ENCODE measurements at places on chromosomes 4 and X. TPM values are rescaled to one million over a fixed set of nuclear protein-coding genes. Genes with fewer than 3 reads are reported as not detected.

- no peak for DNase-seq
These were observed 32.1 kb downstream of the NUDT6 start for GRCh38 chr4:122890147-122890795.

The NLGN4X gene
- not detected for total RNA-seq

GRCh38 chr4:18389115-18389514, 367.6 kb upstream of the LCORL start:
- no peak for DNase-seq

DNA sequence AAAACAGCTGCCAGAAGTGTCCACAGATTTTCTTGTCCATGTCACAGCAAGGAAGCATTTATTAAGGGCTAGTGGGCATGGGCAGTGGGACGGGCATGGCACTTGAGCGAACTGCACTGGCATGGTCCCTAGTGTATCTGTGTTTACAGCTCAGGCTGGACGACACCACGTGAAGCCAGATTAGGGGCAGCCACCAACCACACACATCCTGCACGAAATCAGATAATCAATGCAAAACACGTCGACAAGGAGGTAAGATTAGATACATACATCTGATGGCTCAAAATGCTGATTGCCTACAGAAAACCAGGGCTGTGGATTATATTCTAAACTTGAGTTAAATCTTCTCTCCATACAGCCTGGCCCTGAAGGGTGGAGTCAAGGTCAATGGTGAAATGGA, 103.8 kb upstream of the ATP6AP2 start:
- no peak for DNase-seq

The TEC gene
- 6.8 TPM for total RNA-seq

The HSD17B10 gene
- 76.3 TPM for total RNA-seq

DNA sequence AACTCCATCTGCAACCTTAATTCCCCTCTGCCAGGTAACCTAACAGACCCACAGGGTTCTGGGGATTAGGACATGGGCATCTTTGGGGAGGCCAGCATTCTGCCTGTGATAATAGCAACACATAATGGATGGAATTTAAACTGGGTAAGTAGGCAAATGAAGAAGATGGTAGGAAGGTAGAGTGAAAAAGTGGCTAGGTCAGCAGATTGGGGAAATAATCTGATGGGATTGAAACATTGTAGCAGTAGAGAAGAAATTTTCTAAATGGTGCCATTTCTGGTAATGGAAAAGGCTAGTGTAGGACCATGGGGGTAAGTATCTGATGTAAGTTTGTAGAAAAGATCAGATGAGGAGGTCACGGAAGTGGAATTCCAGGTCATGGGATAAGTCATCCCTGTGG, 3.0 kb upstream of the CT47C1 start:
- DNase-seq: no peak

DNA sequence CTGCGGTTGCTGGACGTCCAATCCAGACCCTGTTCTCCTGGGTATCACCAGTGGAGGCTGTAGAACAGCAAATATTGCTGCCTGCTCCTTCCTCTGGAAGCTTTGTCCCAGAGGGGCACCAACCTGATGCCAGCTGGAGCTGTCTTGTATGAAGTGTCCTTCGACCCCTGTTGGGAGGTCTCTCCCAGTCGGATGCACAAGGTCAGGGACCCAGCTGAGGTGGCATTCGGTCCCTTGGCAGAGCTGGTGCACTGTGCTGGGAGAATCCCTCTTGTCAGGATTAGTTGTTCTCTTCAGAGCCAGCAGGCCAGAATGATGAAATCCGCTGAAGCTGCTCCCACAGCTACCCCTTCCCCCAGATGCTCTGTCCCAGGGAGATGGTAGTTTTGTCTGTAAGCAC, 110.3 kb upstream of the ZXDB start:
- DNase-seq: no peak

The NPFFR2 gene
- not detected for total RNA-seq

- DNase-seq: no peak
These were observed 20.0 kb downstream of the TMEM154 start for GRCh38 chr4:152659806-152660205.

GRCh38 chr4:87299898-87300297, 22.8 kb downstream of the HSD17B13 start:
- no peak for DNase-seq

The SSX4 gene
- total RNA-seq: not detected

GRCh38 chr4:186942758-186943377, 219.2 kb upstream of the FAT1 start:
- peak; percentile 77 for DNase-seq

The PNMA5 gene
- not detected for total RNA-seq

GRCh38 chr4:187565416-187565815, 430.2 kb upstream of the ZFP42 start:
- no peak for DNase-seq

The CXXC4 gene
- total RNA-seq: not detected

GRCh38 chr4:134883831-134884449, 682.4 kb upstream of the PABPC4L start:
- no peak for DNase-seq

- no peak for DNase-seq
These were observed 173.9 kb downstream of the PDGFRA start for GRCh38 chr4:54402880-54403480.

DNA sequence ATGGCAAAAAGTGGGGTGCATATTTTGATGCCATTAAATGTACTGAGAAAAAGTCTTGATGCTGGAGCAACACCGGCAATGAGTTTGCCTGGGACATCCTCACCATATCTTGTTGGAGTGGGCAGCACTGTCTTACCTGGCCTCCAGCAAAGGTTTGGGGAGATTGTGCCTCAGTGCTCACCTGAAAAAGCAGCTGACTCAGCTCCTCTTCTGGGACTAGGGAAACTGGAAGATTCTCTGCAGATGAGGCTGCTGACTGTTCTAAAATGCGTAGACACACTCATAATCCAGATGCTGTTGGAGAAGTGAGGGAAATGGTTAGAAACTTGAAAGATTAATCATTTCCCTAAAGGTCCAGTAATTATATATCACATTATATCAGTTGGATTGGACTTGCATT, 593.7 kb upstream of the HS3ST1 start:
- DNase-seq: no peak

The CPLX1 gene
- total RNA-seq: not detected

- DNase-seq: peak; percentile 33
These were observed 440.2 kb downstream of the INPP4B start for GRCh38 chr4:142405695-142406498.

DNA sequence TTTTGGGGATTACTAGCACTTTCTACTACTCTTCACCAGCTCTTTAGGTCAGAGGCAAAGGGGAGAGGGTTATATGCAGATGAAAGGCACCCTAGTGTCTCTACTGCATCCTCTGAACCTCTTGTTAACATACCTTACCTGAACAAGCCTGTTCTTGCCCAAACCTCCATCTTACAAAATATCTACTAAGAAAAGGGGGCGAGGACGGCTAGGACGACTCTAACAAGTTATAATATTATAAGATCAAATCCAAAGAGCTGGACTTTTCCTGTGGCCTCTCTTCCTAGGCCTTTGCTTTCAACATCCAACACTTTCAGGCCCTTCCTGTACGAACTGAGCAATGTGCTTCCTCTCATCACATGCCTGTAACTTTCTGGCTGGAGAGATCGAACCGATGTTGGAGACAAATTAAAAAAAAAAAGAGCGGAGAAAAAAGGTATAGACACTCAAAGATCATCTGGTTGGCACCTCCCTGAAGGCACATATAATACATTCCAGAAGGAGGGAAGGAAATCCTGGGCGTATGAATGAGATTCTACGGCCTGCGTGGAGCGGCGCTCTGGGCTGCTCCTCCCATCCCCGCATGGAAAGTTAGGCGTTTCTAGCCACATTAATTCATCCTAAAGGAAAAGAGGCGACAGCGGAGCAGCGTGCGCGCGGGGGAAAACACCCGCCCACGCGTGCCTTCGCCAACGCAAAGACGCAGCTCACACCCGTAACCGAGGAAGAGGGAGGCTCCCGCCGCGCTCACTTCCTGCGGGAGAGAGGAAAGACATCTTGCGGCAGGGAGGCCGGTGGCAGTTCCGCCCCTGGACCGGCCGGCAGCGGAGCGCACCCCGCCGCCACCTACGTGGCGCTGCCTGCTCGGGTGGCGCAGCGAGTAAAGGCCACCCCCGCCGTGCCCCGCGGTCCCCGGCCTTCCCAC, 808 bp downstream of the PRDM5 start:
- DNase-seq: peak; percentile 72

GRCh38 chr4:40280586-40280985, 54.5 kb upstream of the CHRNA9 start:
- DNase-seq: no peak

DNA sequence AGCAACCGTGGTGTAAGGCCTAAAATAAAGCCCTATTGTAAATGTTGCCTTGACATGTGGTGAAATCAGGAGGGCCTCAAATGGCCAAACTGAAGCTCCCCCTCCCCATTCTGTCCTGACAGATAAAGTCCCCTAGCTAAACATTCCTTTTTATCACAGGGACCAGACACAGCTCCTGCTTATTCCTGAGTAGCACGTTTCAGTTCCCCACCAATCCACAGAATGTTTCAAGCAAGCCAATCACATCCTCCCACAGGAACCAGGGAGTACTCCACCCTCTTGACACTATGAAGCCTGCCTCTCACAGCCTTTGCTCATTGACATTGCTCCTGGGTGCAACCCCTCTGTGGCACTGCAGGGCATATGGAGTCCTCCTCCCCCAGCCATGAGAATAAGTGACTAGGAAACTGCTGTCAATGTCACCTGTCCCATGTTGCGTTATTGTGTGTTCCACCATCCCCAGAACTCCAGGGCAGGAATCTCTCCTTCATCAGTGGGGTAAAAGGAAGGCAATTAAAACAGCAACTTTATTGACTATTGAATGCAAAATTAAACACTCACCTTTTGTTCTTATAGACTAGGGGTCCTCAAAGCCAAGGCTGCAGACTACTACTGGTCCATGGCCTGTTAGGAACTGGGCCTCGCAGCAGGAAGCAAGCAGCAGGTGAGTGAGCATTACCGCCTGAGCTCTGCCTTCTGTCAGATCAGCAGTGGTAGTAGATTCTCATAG, 128.1 kb downstream of the COL25A1 start:
- no peak for DNase-seq

The MBNL3 gene
- total RNA-seq: 3.9 TPM

GRCh38 chr4:87017580-87018342, 83.0 kb downstream of the AFF1 start:
- no peak for DNase-seq

DNA sequence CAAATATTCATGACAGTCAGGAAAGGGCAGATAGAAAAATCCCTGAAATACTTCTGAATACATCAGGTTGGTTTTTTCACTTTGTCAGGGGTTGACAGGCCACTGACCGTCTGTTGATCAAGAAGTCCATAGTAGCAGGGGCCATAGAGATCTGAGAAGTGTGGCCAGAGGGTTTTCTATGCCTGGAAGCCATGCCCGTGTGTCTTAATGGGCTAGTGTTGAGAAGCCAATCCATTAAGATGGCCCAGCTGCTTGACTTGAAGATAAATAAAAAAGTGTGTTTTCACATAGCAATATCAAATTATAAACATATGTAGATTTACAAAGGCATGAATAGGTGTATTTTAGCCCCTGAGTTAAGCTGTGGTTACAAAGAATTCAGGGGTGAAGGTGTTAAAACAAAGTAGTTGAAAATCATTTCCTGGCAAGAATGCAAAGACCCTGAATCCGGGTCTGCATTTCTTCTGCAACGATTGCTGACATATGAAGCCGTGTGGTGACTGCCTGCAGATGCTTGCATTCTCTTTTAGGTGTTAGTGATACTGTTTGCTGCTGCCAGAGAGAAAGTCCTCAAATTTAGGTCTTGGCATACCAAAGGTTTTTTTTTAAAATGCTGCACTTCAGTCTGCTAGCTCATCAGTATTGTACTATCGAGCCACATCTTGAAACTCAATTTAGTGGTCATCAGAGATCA, 9.3 kb upstream of the LIMCH1 start:
- DNase-seq: no peak

DNA sequence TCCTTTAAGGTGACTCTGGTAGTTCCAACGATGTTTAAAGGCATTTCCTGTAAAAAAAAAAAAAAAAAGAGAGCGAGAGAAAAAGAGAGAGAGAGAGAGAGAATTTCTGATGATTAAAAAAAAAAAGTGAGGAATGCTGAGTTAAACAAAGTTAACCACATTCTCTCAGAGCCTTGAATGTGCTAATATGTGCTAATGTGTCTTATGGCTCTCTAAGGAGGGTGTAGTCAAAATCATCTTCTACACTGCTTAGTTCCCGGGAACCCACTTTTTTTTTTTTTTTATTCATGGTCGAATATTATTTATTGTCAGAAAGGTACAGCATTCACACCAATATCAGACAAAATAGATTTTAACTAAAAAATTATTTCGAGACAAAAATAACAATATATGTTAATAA, 111.7 kb downstream of the SNCA start:
- no peak for DNase-seq

Data from LHCN-M2 (cell line).